ENCODE measurements at places on chromosomes 7 and 10.

- no peak for DNase-seq
Measured at GRCh38 chr7:145511004-145511403, 605.6 kb upstream of the CNTNAP2 start.

- DNase-seq: no peak
Measured at GRCh38 chr7:128221929-128222403, 19.1 kb upstream of the LEP start.

- no peak for DNase-seq
Measured at GRCh38 chr7:153628825-153629224, 423.4 kb upstream of the DPP6 start.

- DNase-seq: no peak
Measured at GRCh38 chr10:109430799-109431198, 492.5 kb downstream of the XPNPEP1 start.

DNA sequence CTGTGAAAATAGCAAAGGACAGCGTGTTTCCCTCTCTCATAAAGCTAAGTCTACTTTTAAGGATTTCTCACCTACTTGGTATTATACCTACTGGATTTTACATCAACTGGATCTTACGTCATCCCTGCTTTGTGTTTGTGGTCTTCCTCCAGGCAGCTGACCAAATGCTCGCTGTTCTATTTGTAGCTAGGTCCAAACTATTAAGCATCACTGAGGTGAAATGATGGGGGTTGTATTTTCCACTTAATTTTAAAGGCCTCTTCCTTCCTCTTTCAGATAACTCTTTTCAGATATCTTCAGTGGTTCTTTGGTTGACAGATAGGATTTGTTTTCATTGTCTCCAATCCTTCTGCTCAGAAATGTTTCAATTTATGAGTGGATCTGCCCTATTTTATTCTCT is 169.7 kb downstream of the RNLS start:
- no peak for DNase-seq

DNA sequence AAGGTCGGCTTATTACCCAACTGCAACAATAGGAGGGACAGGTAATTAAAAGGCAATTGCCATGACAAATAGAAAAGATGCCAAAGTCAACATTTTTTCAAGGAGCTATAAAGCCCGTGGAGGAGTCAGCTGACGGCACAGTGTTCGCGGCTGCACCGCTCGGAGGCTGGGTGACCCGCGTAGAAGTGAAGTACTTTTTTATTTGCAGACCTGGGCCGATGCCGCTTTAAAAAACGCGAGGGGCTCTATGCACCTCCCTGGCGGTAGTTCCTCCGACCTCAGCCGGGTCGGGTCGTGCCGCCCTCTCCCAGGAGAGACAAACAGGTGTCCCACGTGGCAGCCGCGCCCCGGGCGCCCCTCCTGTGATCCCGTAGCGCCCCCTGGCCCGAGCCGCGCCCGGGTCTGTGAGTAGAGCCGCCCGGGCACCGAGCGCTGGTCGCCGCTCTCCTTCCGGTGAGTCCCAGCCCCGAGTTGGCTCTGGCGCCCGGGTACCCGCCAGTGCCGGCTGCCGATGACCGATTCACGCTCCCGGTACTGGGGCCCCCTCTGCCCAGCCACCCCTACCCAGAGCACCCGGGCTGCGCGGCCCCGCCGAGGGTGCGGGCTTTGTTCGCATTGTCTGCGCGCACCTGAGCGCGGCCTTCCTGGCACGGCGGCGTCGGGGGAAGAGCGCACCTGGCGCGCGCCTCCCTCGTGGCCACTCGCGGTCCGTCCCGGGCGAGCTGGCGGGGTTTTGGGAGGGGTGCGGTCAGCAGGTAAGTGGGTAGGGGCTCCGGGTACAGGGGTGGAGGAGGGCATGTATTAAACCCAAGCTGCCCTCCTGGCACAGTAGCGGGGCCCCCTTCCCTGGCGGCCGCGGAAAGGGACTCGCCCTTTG is at the start of gene VWA2:
Gene VWA2 (plus strand): TSS at position 138 of the 877 bp plus-strand sequence. CDS start 9,460 bp downstream, outside the sequence.
- DNase-seq: peak; percentile 51

DNA sequence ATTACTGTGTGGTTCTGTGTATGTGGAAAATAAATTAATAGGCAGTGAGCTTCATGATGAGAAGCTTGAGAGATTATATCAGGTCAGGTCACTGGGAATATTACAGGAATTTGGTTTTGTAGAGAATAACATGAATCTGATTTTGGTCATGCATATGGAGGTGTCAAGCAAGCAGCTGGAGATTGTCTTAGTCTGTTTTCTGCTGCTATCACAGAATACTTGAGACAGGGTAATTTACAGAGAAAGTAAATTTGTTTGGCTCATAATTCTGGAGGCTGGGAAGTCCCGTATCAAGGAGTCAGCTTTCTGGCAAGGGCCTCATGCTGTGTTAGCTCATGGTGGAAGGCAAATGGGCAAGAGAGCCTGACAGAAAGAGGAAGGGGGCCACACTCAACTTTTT is 120.7 kb upstream of the FAM3C start:
- DNase-seq: no peak

DNA sequence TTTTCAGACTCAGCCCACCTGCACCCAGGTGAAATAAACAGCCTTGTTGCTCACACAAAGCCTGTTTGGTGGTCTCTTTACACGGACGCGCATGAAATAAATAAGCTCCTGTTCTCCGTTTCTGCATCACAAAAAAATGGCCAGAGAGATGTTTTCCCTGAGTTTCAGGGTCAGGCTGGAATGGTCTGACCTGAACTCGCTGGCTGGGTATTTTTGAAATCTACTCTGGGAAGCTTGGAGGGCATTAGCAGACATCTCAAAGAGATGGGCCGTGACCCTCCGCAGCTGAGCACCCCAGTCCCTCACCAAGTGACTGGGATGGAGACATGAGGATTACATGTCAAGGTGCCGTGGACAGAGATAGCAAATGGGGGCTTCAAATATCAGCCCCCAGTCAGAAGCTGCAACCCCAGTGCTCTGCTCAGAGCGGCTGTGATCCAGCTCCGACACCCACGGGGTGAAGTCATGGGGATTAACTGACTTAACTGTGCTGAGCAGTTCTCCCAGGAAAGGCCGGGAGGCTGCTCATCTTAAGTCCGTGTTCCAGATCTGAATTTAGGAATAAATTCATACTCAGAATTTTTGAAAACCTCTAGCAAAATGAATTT is 22.3 kb downstream of the CALML5 start:
- no peak for DNase-seq

DNA sequence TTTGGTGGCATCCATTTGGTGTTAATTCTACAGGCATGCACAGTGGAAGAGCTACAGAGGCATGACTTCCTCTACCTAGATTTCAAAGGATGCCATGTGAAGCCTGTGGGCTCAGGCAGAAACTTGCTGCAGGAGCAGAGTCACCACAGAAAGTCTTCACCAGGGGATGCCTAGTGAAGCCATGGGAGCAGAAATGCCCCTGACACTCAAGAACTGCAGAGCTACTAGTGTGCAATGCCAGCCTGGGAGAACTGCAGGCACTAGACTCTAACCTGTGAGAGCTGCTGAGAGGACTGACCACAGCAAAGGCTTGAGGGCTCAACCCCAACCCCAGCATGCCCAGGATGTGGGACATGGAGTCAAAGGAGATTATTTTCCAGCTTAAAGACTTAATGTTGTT is 3.9 kb downstream of the OR9A2 start:
- no peak for DNase-seq

GRCh38 chr10:84543948-84544347 is 215.6 kb downstream of the CCSER2 start:
- no peak for DNase-seq

- no peak for DNase-seq
Measured at GRCh38 chr7:159026271-159027055, 118.2 kb downstream of the VIPR2 start.
